ENCODE measurements at places on chromosomes 12 and 14.
A peak's percentile ranks its signal among the peaks of the same experiment; 100 is the strongest.

DNA sequence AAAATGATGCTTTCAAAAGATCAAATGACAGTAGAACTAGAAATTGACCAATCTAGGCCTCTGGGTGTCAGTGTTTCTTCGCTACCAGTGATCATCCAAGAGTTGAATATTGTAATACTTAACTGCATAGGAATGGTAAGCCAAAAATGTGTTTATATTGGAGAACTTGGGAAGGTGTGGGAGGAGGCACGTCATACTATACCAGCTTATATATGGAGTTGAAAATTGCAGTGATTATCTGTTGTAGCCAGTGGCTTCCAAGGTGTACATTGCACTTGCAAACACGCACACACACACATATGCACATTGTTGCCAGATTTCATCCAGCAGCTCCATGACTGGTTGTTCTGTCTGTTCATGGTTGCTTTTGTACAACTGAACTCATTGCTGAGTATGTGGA is 36.1 kb downstream of the EID3 start:
- no peak for DNase-seq

GRCh38 chr12:15650399-15651128 is 138.6 kb downstream of the EPS8 start:
- DNase-seq = no peak

- no peak for DNase-seq
These were observed 874 bp upstream of the RNU6-8 start for GRCh38 chr14:32203928-32204357.

- no peak for DNase-seq
These were observed 374.8 kb downstream of the TMEM121 start for GRCh38 chr14:105901226-105901625.

DNA sequence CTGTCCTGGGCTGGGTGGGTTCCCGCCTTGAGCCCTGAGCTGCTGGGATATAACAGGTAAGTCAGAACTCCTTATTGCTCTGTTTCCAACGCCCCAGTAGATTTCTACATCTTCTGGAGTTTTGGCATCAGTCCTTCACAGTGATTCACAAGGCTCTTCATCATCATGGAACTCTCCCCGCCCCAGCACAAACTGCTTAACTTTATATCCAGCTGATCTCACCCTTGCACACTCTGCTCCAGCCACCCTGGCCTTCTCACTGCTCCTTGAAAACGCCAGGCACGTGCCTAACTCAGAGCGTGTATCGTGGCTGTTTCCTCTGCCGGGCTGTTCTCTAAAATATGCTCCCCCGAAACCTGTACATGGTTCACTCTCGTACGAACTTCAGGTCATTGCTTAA is 264.9 kb downstream of the NOVA1 start:
- DNase-seq = peak; percentile 3

DNA sequence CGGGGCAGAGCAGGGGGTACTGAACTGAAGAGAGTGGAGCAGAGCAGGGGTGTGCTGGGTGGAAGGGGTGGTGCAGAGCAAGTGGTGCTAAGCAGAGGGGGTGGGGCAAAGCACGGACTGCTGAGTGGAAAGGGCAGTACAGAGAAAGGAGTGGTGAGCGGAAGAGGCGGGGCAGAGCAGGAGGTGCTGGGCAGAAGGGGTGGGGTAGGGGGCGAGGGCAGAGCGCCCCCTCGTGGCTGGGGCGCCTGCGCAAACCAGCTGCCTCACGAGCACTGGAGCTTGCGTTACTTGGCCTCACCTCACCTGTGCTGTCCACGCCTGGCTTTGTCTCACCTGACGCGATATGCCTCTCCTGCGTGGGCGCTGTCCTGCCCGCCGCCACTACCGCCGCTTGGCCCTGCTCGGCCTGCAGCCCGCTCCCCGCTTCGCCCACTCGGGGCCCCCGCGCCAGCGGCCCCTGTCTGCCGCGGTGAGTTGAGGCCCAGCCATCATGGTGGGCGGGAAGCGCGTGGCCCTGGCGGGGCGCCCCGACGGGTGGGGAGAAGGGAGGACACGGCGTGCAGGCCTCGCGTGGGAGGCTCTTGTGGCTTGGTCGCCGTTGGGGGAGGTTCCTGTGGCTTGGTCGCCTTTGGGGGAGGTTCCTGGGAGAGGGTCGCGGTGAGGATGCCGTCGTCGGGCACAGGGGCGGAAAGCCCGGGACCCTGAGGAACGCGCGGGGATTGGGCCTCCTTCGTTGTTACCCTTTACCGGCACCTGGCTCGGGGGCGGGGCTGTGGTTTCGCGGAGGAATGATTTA is at the start of gene COX8C:
Gene COX8C, plus strand, starts transcription at position 257 of the 796 bp plus-strand sequence. Its CDS starts 87 bp downstream, at position 344.
- no peak for DNase-seq

DNA sequence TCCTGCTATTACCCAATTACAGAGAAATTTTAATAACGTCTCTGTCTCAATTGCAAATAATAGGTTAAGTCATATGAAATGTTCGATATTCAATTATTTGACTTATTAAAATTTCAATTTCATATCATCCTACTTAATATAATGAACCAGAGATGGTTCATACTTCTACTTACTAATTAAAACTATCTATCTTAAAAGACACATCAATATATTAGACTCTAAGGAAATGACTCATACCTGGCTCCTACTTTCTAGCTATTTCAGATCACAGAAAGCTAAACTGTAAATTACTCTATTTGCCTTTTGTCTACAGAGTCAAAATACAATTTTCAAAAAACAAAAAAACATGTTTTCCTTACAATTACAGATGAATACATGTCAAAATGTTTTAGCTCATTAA is 99.6 kb downstream of the CAPZA3 start:
- DNase-seq = peak; percentile 12

GRCh38 chr12:123149088-123149487 is 1.8 kb downstream of the PITPNM2 start:
- peak; percentile 26 for DNase-seq

All from GM03348 (cell line).